ENCODE measurements at places on chromosomes 16 and 17.

GRCh38 chr17:69574257-69575197 is 160.0 kb downstream of the MAP2K6 start:
- no peak for DNase-seq
- no peak overlapping the region for H3K27ac ChIP-seq
- no peak overlapping the region for H3K4me3 ChIP-seq
- no peaks in the 10 kb centered on the region for H3K4me1 ChIP-seq

DNA sequence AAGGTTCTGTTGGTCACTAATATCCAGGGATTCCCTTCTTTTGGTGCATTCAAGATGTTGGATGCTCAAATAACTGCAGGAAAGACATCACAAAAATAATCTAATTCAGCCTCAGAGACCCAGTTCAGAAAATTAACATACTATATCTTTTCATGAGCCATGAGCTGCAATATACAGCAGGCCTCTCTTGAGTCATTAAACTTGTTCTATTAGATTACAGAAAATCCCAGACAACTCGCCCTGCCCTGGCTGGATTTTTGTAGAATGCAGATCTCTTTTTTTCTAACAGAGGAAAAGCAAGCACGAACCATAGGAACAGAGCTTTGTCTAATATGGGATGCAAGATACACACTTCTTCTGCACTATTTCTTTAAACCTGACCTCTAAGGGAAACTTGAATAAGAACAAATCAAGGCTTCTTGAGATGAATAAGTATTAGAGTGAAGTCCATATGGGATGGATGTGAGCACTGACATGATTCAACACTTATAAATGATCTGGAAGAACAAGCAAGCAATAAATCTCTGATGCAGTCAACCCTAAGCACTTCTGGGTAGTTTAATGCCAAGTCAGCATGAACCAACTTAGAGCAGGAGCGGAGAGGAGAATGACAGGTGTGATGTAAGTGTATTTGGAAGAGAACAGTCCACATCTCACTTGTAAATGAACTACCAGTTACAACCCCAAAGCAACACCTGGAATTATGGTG is 70.7 kb upstream of the GNAO1 start:
- no peak for DNase-seq
- no peak overlapping the region for H3K4me3 ChIP-seq
- H3K27ac ChIP-seq, result no peak overlapping the region
- no peaks in the 10 kb centered on the region for H3K36me3 ChIP-seq
- peaks cover 45% of the 10 kb centered on the region for H3K27me3 ChIP-seq

DNA sequence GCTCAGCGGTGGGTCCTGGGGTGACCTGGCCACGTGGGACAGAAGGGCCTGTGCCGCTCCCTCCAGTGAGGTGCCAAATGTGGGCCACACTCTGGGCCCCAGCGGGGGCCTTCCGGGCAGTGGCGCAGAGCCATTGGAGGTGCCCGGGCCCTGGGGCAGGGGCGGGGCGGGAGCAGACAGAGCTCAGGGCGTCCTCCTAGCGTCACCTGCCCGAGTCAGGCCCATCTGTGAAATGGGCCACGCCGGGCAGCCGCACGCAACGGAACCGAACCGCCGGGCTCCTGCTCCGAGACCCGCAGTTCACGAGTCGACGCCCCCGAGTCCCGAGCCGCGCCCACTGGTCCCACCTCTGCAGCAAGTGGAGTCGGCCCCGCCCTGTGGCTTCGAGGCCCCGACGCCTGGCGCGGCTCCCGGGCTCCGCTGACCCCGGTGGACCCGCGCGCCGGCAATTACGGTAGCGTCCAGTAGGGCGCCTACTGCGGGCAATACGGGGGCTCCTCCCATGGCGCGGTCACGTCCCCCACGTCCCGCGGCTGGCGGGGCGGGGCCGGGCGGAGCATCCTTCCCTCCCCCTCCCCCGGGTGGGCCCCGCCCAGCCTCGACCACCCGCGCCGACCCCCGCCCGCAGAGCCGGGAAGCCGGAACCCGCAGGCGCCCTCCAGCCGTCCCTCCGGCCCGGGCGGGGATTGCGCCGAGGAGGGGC is 1.9 kb downstream of the SLC16A3 start:
- peaks cover 3% of the 10 kb centered on the region for H3K36me3 ChIP-seq
- peak overlapping the region; percentile 87 for H3K27ac ChIP-seq
- peak overlapping the region; percentile 87 for H3K4me3 ChIP-seq

DNA sequence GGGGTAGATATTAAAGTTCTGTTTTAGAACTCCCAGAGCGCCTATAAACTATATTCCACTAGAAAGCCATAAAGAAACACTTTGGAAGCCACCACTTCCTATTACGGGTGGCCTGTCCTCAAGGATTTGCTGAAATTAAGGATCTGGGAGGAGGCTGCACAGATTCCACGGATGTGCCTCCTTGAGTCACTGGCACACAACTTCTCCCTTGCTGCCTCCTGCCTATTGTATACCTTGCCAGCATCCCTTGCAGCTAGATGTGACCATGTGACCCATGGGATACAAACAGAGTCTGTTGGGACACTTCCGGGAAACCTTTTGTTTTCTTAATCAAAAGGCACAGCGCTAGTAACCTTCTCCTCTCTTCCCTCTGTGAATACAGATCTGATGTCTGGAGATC is 263.0 kb downstream of the C16orf95 start:
- no peak overlapping the region for H3K4me3 ChIP-seq
- peaks cover 6% of the 10 kb centered on the region for H3K27me3 ChIP-seq
- no peak for DNase-seq
- no peaks in the 10 kb centered on the region for H3K36me3 ChIP-seq

GRCh38 chr17:39244600-39245570 is 19.1 kb upstream of the STAC2 start:
- H3K27me3 ChIP-seq, result no peaks in the 10 kb centered on the region
- peak; percentile 91 for DNase-seq
- no peak overlapping the region for H3K27ac ChIP-seq
- no peak overlapping the region for H3K4me3 ChIP-seq
- H3K36me3 ChIP-seq, result no peaks in the 10 kb centered on the region

DNA sequence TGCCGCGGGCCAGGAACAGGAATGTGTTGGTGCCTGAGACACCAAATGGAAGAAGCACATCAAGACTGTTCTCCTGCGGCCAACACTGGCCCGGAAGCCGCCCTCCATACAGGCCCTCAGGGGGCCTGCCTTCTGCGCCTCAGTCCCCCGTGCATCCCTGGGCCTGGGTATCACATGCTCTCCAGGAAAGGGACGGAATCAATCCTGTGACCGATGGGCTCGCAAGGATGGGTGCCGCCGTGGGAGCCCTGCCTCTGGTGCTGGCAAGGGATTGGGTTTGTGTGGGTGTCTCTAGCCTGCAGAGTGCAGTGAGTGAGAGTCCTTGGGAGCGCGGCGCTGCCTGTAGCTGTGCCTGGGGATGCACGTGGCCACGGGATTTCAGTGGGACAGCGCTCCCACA is 19.4 kb downstream of the CIBAR2 start:
- no peaks in the 10 kb centered on the region for H3K27me3 ChIP-seq
- no peaks in the 10 kb centered on the region for H3K36me3 ChIP-seq
- peaks cover 5% of the 10 kb centered on the region for H3K4me1 ChIP-seq

GRCh38 chr17:14790521-14790920 is 474.6 kb downstream of the PMP22 start:
- H3K4me3 ChIP-seq, result no peak overlapping the region
- peaks cover 9% of the 10 kb centered on the region for H3K27me3 ChIP-seq
- H3K4me1 ChIP-seq, result no peaks in the 10 kb centered on the region
- no peak overlapping the region for H3K27ac ChIP-seq

DNA sequence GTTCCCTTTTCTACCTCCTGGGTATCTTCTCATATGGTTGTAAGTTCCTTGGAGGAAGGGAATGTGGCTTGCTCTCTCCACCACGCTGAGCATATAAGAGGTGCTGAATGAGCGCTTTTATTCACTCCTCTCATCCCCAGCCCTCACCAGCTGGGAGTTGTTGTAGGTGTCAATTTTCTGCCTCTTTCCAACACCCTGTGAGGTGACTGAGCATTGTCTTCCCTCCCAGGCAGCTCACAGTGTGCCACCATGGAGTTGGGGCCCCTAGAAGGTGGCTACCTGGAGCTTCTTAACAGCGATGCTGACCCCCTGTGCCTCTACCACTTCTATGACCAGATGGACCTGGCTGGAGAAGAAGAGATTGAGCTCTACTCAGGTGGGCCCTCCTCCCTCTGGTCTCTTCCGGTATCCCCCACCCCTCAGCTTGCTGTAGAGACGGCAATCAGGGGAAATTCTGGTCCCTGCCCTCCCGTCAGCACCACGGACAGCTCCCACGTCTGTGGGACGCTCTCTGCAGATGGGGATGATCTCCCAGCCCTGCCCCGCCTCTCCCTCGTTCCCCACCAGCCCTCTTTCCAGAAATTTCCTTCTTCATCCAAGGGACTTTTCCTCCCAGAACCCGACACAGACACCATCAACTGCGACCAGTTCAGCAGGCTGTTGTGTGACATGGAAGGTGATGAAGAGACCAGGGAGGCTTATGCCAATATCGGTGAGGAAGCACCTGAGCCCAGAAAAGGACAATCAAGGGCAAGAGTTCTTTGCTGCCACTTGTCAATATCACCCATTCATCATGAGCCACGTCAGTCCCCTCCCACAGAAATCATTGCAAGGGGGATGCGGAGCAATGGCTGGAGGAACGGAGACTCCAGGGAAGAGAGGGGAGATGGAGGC is 18.3 kb downstream of the CIITA start:
- peaks cover 17% of the 10 kb centered on the region for H3K4me1 ChIP-seq
- DNase-seq, result no peak
- no peaks in the 10 kb centered on the region for H3K27me3 ChIP-seq
- peaks cover 68% of the 10 kb centered on the region for H3K36me3 ChIP-seq

DNA sequence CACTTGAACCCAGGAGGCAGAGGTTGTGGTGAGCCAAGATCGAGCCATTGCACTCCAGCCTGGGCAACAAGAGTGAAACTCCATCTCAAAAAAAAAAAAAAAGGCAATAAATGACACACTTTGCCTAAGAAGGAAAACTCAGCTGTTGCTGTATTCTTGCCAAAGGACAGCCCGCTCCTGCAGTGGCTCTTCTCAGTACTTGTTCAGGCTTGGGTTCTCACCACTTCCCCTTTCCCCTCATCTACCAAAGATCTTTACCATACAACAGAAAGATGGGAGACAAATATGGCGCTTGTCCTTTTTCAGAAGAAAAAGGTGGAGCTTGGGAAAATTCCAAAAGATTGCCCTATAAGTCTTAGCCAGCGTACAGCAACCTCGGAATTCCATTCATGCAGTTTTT is 58.5 kb downstream of the MYH13 start:
- H3K27ac ChIP-seq, result no peak overlapping the region
- H3K4me1 ChIP-seq, result peaks cover 6% of the 10 kb centered on the region
- no peaks in the 10 kb centered on the region for H3K27me3 ChIP-seq
- H3K36me3 ChIP-seq, result no peaks in the 10 kb centered on the region

- H3K27me3 ChIP-seq, result no peaks in the 10 kb centered on the region
- H3K4me1 ChIP-seq, result peaks cover 31% of the 10 kb centered on the region
- peak overlapping the region; percentile 81 for H3K27ac ChIP-seq
- peaks cover 18% of the 10 kb centered on the region for H3K36me3 ChIP-seq
These were observed 17.6 kb downstream of the DUS2 start for GRCh38 chr16:68040506-68041288.

GRCh38 chr17:55794725-55795482 is 44.1 kb downstream of the PCTP start:
- peaks cover 7% of the 10 kb centered on the region for H3K27me3 ChIP-seq
- H3K27ac ChIP-seq, result no peak overlapping the region
- no peak for DNase-seq
- H3K4me1 ChIP-seq, result no peaks in the 10 kb centered on the region
- no peak overlapping the region for H3K4me3 ChIP-seq

DNA sequence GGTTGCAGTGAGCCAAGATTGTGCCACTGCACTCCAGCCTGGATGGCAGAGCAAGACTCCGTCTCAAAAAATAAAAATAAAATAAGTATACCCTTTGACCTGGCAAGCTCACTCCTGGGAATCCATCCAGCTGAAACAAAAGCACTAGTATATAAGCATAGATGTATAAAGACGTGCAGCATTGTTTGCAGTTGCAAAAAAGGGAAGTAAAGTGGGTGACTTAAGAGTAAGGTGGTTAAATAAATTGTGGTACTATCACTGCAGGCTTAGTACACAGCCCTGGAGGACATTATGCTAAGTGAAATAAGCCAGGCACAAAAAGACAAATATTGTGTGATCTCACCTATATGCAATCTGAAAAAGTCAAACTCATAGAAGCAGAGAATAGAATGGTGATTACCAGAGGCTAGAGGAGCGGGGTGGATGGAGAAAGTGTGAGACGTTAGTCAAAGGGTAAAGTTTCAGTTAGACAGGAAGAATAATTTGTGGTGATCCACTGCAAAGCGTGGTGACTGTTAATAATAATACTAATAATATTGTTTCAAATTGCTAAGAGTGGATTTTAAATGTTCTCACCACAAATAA is 113.0 kb downstream of the MYO1D start:
- H3K27me3 ChIP-seq, result no peaks in the 10 kb centered on the region
- no peaks in the 10 kb centered on the region for H3K36me3 ChIP-seq
- no peak overlapping the region for H3K27ac ChIP-seq
- DNase-seq, result no peak
- peaks cover 6% of the 10 kb centered on the region for H3K4me1 ChIP-seq

- no peaks in the 10 kb centered on the region for H3K36me3 ChIP-seq
- H3K4me1 ChIP-seq, result peaks cover 9% of the 10 kb centered on the region
- H3K4me3 ChIP-seq, result peak overlapping the region; percentile 38
- DNase-seq, result no peak
These were observed 668 bp downstream of the MMP15 start for GRCh38 chr16:58026139-58026704.

GRCh38 chr16:57601801-57602478 is 26.5 kb upstream of the ADGRG1 start:
- peak; percentile 94 for DNase-seq
- no peaks in the 10 kb centered on the region for H3K27me3 ChIP-seq
- H3K4me1 ChIP-seq, result peaks cover 77% of the 10 kb centered on the region
- H3K36me3 ChIP-seq, result peaks cover 26% of the 10 kb centered on the region
- H3K4me3 ChIP-seq, result peak overlapping the region; percentile 37

DNA sequence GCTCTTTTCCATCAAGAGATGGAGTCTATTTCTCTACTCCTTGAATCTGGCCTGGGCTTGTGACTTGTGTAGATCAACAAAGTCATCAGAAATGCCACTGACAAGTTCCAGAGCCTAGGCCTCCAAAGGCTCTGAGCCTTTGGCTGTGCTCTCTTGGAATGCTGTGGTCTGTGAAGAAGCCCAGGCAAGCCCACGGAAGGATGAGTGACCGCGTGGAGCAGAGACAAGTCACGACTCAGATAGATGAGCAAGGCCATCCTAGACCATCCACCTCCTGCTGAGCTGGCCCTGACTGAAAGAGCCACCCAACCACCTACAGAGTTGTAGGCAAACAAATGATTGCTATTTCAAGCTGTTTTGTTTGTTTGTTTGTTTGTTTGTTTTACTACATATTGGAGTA is 11.6 kb upstream of the ICAM2 start:
- H3K4me3 ChIP-seq, result no peak overlapping the region
- no peak for DNase-seq
- no peaks in the 10 kb centered on the region for H3K27me3 ChIP-seq
- H3K4me1 ChIP-seq, result peaks cover 12% of the 10 kb centered on the region

DNA sequence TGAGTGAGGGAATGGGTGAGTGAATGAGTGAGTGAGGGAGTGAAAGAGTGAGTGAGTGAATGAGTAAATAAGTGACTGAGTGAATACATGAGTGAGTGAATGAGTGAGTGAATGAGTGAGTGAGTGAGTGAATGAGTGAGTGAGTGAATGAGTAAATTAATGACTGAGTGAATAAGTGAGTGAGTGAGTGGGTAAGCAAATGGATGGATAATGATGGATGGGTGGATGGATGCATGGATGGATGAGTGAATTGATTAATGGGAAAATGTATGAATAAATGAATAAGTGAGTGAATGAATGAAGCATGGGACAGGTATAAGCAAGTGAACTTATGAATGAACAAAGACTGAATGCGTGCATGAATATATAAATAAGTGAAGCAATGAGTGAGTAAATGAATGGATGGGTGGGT is 25.4 kb downstream of the TMEM114 start:
- no peak for DNase-seq
- no peak overlapping the region for H3K4me3 ChIP-seq
- no peaks in the 10 kb centered on the region for H3K27me3 ChIP-seq
- no peaks in the 10 kb centered on the region for H3K36me3 ChIP-seq

Measured in activated CD8-positive, alpha-beta memory T cell treated with anti-CD3 and anti-CD28 coated beads, Interleukin-2, amount 10 ng/mL, durations not matched to agents 7 days and 5 days (primary cell).